Activated CD8-positive, alpha-beta memory T cell treated with anti-CD3 and anti-CD28 coated beads for 36 hours (primary cell): ENCODE measurements at places on chromosomes 16 and 17. TPM values are rescaled to one million over a fixed set of nuclear protein-coding genes. Genes with fewer than 3 reads are reported as not detected.

CTNS gene
- total RNA-seq, result 31.2 TPM

STH gene
- total RNA-seq, result not detected

NLRC3 gene
- total RNA-seq, result 12.6 TPM

SLFN11 gene
- 50.6 TPM for total RNA-seq
